Cardiac septum (tissue), 1 donor: ENCODE measurements at places on chromosomes 16 and 17. TPM values are rescaled to one million over a fixed set of nuclear protein-coding genes. Genes with fewer than 3 reads are reported as not detected.

Gene HIGD1B
- 10.3 TPM for total RNA-seq

Gene UBN1
- total RNA-seq = 23.6 TPM

Gene HOXB1
- not detected for total RNA-seq

DNA sequence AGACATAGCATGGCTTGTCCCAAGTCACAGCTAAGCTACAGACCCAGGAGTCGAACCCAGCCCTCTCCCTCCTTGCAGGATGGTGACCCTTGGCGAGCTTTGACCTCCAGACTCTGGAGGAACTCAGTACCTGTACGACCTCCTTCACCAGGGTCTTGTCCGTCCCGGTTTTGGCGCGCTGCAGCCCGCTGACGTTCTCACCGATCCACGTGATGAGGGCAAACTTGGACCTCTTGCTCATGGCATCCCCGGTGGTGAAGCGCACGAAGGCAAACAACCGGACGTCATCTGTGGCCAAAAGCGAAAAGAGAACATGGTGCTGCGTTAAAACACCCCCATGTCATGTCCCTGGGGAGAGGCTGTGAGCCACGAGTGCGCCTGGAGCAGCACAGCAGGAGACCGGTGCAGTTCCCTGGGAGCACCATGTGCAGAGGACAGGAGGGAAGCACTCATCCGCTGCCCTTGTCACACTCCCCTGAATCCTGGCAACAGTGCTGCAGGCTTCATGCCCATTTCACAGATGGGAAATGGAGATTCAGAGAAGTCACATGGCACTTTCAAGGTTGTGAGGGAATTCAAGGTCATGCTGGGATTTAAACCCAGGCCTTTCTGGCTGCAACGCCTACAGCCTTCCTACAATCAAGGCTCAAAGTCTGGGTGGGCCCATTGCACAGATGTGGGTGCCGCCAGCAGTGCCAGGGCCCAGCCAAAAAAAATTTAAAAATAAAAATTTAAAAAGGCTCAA, 27.7 kb downstream of the COTL1 start:
- DNase-seq = no peak

Gene KRT36
- not detected for total RNA-seq

DNA sequence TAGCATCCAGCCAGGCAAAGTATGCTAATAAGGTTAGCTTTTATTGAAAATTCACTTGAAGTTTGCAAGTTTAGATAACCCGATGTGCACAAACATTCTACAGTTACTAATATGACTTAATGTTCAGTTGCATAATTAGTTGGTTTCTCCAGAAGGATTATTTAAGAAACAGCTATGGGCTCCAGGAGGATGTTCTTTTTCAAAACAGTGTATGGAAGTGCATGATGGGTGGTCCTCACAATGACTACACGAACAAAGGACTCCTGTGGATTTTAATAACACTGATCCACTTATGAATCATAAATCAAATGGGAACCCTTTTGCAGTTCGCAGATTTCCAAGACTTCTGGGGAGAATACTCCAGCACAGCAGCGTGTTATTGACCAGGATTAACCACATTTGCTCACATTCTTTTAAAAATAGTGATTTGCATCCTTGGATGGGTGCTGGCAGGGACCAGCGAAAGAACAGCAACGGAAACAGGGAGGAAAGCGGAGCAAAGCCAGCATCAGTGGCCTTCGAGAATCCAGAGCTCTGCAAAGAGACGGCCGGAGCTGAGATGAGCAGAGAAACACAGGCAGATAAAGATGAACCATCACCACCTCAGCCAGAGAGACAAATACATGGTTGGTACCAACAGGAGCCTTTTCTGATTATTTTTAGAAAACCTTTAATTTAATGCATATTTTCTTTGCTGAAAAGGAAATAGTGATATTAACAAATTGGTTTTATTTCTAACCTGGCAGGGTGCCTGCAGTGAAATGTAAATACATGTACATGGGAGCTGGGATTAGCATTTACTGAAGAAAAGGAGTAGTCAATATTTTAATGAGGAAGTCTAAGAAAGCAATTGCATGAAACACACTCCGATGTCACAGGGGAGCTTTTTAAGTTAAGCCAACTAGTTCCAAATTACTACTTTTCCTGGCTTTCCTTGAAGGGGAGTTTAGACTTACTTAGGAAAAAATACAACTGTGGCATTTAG, 623.2 kb upstream of the ZFHX3 start:
- DNase-seq = no peak

- DNase-seq = no peak
These were observed 343.8 kb downstream of the TOX3 start for GRCh38 chr16:52203096-52203495.

DNA sequence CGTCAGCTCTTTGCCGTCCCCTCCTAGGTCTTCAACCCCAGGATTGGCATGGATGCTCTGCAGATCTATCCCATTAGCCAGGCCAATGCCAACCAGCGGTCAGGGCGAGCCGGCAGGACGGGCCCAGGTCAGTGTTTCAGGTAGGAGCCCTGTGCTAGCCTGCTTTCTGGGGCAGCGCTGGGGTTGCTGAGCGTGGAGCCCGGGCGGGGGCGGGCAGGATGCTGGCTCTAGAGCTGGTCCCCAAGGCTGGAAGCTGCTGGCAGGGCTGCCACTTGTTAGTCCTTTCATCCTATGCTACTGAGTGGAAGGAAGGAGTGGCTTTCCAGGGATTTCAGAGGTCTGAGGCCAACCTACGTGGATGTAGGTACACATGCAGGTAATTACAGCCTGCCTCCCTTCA, 12.3 kb downstream of the DHX38 start:
- no peak for DNase-seq

GRCh38 chr16:27110524-27110896, 43.8 kb downstream of the C16orf82 start:
- no peak for DNase-seq

- no peak for DNase-seq
These were observed 64.5 kb downstream of the MGAT5B start for GRCh38 chr17:76932402-76933333.

GRCh38 chr17:57902800-57903759, 52.1 kb downstream of the CUEDC1 start:
- peak; percentile 93 for DNase-seq

- DNase-seq = peak; percentile 89
These were observed 922 bp upstream of the SLC2A4 start for GRCh38 chr17:7280519-7281073.

Gene CDH8
- total RNA-seq = 0.38 TPM

DNA sequence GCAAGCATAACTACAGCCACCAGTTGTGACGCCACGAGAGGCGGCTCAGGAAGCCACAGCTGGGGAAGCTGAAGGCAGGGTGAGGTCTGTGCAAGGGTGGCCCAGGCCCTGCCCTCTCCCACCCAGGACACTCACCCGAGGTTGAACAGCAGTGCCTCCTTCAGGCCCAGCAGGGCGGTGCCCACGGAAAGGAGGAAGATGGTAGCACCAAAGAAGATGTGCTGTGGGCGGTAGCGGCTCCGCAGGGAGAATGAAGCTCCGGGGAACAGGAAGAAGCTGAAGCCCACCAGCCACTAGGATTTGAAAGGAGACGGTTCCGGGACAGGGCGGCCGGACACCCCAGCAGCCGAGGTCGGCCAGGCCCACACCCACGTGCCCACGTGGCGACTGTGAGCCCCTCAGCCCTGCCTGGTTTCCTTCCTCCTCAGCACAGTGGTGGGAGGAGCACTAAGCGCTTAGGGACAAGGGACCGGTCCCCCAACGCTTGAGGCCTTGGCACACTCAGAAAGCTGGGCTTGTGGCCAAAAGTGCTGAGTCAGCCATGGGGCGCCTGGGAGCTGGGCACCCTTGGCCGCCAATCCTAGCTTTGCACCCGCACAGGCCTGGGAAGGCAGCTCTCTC, 11.0 kb downstream of the CYB561 start:
- peak; percentile 84 for DNase-seq

Gene CPPED1
- 13.3 TPM for total RNA-seq

- DNase-seq = no peak
These were observed 31.4 kb upstream of the ADCY7 start for GRCh38 chr16:50234771-50235556.

Gene SLC47A1
- 11.8 TPM for total RNA-seq

Gene CDRT15
- total RNA-seq = not detected

DNA sequence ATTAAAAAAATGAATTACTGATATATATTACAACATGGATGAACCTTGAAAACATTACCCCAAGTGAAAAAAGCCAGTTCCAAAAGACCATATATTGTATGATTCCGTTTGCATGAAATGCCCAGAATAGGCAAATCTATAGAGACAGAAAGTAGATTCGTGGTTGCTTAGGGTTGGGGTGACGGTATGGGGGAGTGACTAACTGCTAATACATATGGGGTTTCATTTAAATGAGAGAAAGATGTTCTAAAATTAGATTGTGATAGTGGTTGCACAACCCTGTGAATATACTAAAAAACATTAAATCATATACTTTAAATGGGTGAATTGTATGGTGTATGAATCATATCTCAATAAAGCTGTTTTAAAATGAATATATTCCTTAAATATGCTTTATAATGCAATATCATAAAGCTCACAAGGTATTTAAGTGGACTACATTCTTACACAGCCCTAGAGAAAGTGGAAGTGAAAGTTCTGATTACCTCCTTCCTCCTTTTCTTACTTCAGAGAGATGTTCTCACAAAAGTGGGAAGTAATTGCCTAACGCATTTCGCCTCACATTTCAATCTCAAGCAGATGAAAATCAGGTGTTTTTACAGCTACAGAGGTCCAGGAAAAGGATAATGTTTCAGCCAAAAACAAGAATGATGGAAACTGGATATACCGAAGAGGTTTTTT, 142.7 kb upstream of the GNAO1 start:
- DNase-seq = no peak

- DNase-seq = peak; percentile 31
These were observed 25.6 kb upstream of the PIK3R6 start for GRCh38 chr17:8893059-8893458.

GRCh38 chr16:30445149-30445407, 596 bp downstream of the SEPHS2 start:
- DNase-seq = no peak
